ENCODE measurements at places on chromosomes 7 and 10. TPM values are rescaled to one million over a fixed set of nuclear protein-coding genes. Genes with fewer than 3 reads are reported as not detected.

- H3K36me3 ChIP-seq: no peaks in the 10 kb centered on the region
- no peaks in the 10 kb centered on the region for H3K27me3 ChIP-seq
- peaks cover 14% of the 10 kb centered on the region for H3K4me1 ChIP-seq
- peak overlapping the region; percentile 50 for H3K27ac ChIP-seq
- DNase-seq: no peak
Measured at GRCh38 chr10:24324651-24325050, 115.7 kb downstream of the KIAA1217 start.

GRCh38 chr10:33395201-33395600, 60.7 kb upstream of the NRP1 start:
- no peaks in the 10 kb centered on the region for H3K36me3 ChIP-seq
- no peak overlapping the region for H3K4me3 ChIP-seq
- no peaks in the 10 kb centered on the region for H3K4me1 ChIP-seq
- no peaks in the 10 kb centered on the region for H3K27me3 ChIP-seq

- no peak for DNase-seq
- H3K27ac ChIP-seq: no peak overlapping the region
- no peaks in the 10 kb centered on the region for H3K36me3 ChIP-seq
- no peaks in the 10 kb centered on the region for H3K27me3 ChIP-seq
- no peaks in the 10 kb centered on the region for H3K4me1 ChIP-seq
Measured at GRCh38 chr7:108127461-108127860, 2.7 kb downstream of the LAMB4 start.

Gene AKR1C3
- total RNA-seq: 62.2 TPM

DNA sequence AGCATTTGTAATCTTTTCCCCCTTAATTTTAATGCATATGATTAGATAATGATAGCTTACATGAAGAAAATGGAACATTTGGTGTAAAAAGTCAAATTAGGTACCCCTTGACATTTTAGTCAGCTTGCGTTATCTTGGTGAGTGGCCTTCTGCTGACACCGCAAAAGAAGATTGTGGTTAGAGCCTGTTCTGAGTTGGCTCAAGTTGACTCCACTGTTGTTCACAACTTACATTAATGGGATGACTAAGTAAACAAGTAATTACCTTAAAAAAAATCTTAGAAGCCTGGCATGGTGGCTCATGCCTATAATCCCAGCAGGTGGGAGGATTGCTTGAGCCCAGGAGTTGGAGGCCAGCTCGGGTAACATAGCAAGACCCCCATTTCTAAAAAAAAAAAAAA, 24.2 kb downstream of the TRRAP start:
- H3K4me3 ChIP-seq: no peak overlapping the region
- peaks cover 75% of the 10 kb centered on the region for H3K36me3 ChIP-seq
- H3K27ac ChIP-seq: no peak overlapping the region
- H3K27me3 ChIP-seq: no peaks in the 10 kb centered on the region

- DNase-seq: peak; percentile 62
- H3K27ac ChIP-seq: peak overlapping the region; percentile 75
- no peaks in the 10 kb centered on the region for H3K36me3 ChIP-seq
- no peaks in the 10 kb centered on the region for H3K27me3 ChIP-seq
- peaks cover 96% of the 10 kb centered on the region for H3K4me1 ChIP-seq
Measured at GRCh38 chr7:30469303-30469702, 9.3 kb downstream of the NOD1 start.

Gene STEAP4
- 162 TPM for total RNA-seq

DNA sequence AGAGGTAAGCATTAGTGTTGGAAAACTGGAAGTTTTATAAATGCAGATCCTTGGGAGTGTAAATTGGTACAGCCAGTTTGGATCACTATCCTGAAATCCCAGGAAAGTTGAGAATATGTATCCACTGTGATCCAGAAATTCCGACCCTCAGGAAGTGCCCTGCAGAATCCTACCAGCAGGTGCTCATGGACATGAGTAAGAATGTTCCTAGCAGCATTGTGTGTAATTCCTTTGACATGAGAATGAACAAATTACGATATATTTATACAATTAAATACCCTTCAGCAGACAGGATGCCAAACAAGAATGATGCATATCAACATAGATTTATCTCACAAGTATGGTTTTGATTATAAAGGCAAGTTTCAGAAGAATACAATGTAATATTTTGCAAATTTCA, 181.6 kb downstream of the XPNPEP1 start:
- no peak for DNase-seq
- H3K27me3 ChIP-seq: no peaks in the 10 kb centered on the region
- H3K27ac ChIP-seq: no peak overlapping the region
- no peak overlapping the region for H3K4me3 ChIP-seq
- no peaks in the 10 kb centered on the region for H3K4me1 ChIP-seq

Gene CYP26A1
- not detected for total RNA-seq

DNA sequence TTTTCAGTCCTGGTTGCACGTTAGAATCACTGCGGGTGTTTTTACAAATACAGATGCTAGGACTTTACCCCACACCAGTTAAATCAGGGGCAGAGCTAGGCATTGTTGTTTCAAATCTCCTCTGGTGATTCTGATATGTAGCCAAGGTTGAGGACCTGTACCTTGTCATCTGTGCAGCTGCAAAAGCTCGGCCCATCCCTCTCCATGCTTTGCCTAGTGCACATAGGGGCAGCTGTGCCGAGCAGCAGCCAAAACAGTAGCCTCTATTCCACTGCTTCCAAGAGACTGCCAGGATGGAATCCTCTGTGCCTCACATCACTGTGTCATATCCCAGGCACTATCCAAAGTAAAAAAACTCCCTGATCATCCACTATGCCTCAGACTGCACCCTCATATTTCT, 181.3 kb downstream of the CDK14 start:
- H3K27ac ChIP-seq: no peak overlapping the region
- no peaks in the 10 kb centered on the region for H3K36me3 ChIP-seq
- peaks cover 3% of the 10 kb centered on the region for H3K4me1 ChIP-seq
- H3K27me3 ChIP-seq: no peaks in the 10 kb centered on the region
- H3K4me3 ChIP-seq: no peak overlapping the region

Measured in thyroid gland (tissue), 4 donors.